ENCODE measurements at places on chromosomes 13 and 19.
A peak's percentile ranks its signal among the peaks of the same experiment; 100 is the strongest.

GRCh38 chr19:38597075-38597474 is 20.7 kb downstream of the MAP4K1 start:
- no peak for DNase-seq

DNA sequence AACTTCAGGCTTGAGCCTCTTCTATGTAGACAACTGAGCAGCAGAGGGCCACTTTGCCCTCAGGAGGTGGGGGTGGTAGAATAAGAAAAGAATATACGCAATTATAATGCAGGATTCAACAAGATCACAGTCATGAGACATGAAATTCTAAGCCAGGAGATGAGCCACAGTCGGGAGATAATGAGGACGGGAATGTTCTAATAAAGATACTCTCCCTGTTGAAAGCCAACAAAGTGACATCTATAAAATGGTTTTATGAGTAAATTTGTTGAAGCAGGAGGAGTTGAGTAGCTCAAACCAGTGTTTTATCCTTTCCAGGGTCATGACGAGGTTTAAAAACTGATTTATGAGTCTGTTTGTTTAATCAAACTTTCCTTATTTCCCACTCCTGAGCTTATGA is 152.0 kb upstream of the SERP2 start:
- no peak for DNase-seq

DNA sequence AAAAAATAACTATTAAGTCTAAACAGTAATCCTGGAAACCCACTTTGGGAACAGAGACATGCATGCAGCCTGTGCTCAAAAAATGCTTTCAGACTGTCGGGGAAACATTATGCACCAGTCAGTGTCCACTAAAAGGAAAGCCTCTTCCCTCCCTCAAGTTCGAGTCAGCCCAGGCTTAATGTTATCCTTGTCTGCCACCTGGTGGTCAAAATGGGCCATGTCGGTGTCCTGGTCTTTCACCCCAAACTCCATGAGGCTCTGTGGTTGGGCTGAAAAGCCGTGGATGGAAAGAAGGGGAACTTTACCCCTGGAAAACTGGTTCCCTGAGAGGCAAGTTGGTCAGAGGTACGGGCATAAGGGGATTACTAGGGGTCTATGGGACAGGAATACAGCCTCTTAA is 88.4 kb upstream of the ZNF492 start:
- peak; percentile 3 for DNase-seq

DNA sequence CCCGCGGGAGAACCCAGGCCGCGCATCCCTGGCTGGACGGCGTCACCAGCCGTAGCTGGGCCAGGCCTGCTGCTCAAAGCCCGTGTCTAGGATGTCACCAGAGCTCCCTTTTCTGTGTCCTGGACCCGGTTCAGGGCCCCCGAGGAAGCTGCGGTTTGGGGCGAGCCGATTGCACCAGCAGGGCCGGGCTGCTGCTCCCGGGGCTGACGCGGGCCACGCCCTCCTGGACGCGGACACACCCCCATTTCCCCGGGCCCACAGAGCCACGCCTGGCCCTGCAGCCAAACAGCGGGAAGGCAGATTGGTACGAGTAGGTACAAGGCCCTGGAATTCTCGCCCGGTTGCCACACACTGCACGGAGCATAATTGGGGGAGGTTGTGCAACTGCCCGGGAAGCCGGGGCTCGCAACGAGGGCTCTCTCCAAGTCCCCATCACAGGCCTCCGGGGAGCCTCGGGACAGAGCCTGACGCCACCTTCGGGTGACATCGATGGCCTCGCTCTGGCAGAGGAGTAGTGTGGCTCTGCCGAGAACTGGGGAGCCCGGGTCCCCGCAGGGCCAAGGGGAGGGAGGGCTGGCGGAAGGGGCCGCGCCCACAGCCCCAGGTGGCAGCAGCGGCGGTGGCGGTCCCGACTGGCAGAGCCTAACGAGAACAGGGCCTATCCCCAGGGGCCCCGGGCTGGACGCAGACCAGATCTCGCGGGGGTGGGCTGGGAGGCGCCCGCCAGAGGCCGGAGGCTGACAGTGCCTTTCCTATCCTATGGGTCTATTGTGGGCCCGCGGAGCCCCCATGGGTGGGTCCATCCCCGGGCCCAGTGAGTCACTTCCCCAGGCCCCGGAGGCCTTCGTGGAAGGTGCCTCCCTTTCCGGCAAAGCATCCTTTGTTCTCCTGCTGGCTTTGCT is 23.5 kb downstream of the KCTD15 start:
- no peak for DNase-seq

DNA sequence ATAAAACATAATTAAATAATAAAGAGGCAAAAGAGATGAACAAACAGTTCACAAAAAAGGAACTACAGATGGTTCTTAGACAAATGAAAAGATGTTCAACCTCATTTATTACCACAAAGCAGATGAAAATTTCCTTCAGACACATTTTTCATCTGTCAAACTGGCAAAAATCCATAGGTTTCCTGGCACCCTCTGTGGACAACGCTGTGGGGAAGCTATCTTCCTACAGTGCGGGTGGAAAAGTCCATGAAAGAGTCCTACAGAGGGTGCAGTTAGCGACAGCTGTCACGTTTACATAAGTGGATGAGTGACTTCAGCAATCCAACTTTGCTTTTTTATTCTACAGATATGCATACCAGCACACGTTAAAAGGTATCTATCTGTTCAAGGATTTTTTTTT is 30.3 kb upstream of the PDCD5 start:
- no peak for DNase-seq

- DNase-seq = no peak
Observed at GRCh38 chr19:31319465-31319864, 29.8 kb downstream of the TSHZ3 start.

- no peak for DNase-seq
Observed at GRCh38 chr13:29954082-29955028, 103.9 kb upstream of the UBL3 start.

All from cerebellar cortex (tissue), 1 donor.